ENCODE measurements at places on chromosomes 7 and 10. TPM values are rescaled to one million over a fixed set of nuclear protein-coding genes. Genes with fewer than 3 reads are reported as not detected.
A peak's percentile ranks its signal among the peaks of the same experiment; 100 is the strongest.

DNA sequence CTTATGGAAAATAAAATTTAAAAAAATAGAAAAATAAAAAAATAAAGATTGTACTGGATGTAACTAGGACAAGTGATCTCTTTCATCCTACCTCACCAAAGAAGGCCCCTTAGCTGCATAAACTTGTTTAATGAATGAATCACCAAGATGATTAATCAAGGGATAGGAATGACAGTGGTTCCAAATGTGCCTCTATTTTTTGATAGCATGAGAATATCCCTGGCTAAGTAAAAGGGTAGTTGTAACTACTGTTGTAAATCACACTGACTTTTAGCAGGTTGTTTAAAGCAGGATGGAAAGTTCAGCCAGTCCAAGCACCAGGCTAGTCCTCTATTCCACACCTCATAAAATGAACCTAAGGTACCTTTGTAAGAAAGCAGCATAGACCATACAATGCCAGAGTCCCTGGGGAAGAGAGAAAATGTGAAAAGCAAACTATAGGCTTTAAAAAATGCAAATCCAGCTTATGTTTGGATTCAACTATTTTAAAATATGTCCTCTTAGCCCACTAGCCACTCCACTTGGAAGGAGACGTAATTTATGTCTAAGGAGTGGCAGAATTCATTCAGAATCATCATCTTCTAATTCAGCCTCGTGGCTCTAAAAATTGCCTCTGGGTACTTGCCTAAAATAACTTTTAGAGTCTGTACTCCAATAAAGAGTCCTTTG, 126.8 kb downstream of the SKIDA1 start:
- DNase-seq: no peak

GRCh38 chr7:136016649-136017395, 39.7 kb upstream of the MTPN start:
- DNase-seq: no peak

The SPDYE2 gene
- not detected for total RNA-seq

GRCh38 chr10:60549686-60550085, 160.0 kb upstream of the ANK3 start:
- DNase-seq: peak; percentile 51

DNA sequence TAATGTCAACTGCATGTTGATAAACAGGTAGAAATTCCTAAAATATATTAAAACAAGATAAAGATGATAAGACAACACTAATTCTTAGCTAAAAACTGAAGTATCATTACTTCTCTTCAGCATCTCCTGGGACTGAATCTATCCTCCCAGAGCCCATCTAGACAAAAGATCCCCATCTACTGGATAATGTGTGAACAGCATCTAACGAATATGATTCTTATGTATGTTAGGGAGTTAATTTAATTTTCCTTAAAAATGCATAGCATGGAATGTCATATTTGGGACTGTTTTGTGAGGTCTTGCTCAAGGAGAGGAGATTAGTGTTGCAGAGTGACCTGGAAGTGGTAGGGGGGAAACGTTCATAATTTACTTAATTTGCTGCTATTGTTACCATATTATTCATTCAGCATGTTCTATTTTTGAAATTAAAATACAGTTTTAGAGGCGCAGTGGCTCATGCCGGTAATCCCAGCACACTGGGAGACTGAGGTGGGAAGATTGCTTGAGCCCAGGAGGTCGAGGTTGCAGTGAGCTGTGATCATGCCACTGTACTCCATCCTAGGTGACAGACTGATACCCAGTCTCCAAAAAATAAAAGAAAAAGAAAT, 305.1 kb upstream of the CSTF2T start:
- DNase-seq: peak; percentile 60

GRCh38 chr7:84328571-84328970, 134.0 kb upstream of the SEMA3A start:
- no peak for DNase-seq

- DNase-seq: no peak
These were observed 30.2 kb upstream of the NME8 start for GRCh38 chr7:37817996-37818720.

DNA sequence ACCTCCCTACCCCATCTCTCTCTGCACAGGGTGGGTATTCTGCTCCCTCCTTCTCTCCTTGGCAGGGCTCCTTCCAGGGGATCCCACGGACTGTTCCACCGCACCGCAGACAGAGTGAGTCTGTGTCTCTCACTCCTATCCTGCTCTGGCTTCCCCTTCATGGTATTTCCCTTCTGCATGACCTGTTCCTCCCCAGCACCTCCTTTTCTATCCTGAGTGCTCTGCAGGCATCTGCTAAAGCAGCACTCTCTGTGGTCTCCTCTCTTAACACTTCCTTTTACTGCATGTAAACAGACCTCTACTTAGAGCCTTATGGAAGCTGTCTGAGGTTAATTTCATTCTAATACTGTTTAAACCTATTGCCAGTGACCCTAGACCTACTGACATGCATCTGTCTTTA, 171.5 kb downstream of the CCSER2 start:
- DNase-seq: no peak

The CYP2E1 gene
- total RNA-seq: 0.49 TPM

The BLNK gene
- total RNA-seq: not detected

DNA sequence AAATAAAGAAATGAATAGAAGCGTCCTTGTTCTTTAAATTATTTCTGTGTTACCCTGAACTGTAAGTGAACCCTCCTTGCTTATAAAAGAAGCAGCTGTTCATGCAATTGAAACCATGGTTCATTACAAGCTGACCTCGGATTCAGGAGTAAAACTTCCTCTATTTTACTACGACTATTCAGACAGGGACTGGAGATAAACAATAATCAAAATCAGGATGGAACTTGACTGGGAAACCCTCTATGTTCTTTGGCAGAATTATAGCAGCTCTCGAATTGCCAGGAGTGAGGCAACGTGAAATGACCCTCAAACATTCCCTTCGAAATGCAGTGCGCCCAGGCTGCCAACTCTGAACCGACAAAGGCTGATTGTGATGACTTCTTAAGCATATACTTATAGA, 172.1 kb downstream of the CYP26A1 start:
- DNase-seq: no peak

All from A673 (cell line).